ENCODE measurements at places on chromosomes 12 and 14. TPM values are rescaled to one million over a fixed set of nuclear protein-coding genes. Genes with fewer than 3 reads are reported as not detected.

The KCNMB4 gene
- 0.13 TPM for total RNA-seq

The TCL1B gene
- not detected for total RNA-seq

The MYF5 gene
- not detected for total RNA-seq

The WNT1 gene
- not detected for total RNA-seq

The SP7 gene
- total RNA-seq: not detected

The OR10G2 gene
- not detected for total RNA-seq

The CD69 gene
- not detected for total RNA-seq

The NANOG gene
- not detected for total RNA-seq

All from A549 treated with RU486 at 1 μM for 4 hours (cell line).